Esophagus squamous epithelium (tissue), 5 donors: ENCODE measurements at places on chromosomes 3 and 15.

DNA sequence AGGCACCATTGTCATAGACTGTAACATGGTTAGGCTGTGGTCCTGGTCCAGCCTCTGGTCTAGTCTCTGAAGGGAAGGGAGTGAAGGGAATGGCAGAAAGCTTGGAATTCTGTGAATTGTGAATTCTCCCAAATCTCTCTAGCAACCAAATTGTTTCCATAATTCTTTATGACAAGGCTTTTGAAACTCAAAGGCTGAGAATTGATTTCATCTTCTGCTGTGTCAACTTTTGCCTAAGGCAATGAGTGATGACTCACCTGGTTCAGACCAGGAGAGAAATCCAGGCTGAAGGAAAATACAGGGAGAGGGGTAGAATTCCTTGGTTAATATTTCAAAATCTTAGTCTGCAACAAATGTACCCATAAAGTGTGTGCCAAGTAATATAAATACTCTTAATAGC is 82.6 kb upstream of the ADPGK start:
- DNase-seq = no peak

- no peak for DNase-seq
These were observed 232.6 kb upstream of the LRTM1 start for GRCh38 chr3:55160241-55160983.

DNA sequence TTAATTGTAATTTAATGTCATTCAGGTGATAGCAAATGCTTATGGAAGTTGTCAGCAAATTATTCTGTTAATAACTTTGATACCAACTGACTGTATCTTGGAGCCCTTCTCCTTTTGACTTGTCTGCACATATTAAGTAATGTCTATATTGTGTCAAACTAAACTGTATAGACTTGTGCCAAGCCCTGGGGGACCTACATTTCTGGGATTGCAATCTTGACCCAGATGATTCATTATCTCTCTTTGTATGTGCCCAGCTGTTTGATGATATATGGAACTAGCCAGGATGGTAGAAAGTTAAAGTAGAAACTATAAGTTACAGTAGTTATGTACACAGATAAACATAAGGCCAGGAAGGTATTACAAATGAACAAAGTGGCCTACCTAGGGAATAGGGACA is 402.8 kb upstream of the RARB start:
- no peak for DNase-seq

- DNase-seq = no peak
These were observed 63.6 kb downstream of the RYR3 start for GRCh38 chr15:33374226-33374914.

DNA sequence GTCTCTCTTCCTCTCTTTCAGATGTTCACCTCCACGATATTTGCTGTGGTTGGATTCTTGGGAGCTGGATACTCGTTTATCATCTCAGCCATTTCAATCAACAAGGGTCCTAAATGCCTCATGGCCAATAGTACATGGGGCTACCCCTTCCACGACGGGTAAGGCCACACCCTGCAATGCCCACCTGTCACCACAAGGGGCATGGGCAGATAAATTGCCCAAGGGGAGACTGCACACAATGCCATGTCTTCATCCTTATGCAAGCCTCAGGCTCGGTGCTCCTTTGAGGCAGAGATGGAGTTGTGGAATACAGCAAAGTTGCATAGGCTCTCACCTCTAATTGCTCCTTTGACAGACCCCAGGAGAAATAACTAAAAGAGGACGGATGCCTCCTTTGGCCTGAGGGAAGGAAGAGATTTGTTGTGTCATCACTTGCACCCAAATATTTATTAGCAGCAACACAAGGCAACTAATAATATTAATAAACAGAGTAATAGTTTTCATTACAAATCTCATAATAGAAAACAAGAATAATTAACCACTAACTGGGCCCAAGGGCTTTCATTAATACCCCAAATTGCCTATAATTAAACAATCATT is 13.2 kb downstream of the TM4SF4 start:
- DNase-seq = no peak

- DNase-seq = no peak
These were observed 43.6 kb downstream of the LRIG1 start for GRCh38 chr3:66457252-66457651.

- no peak for DNase-seq
These were observed 37.0 kb downstream of the ZNF710 start for GRCh38 chr15:90037961-90038631.

- no peak for DNase-seq
These were observed 3.9 kb upstream of the DPP8 start for GRCh38 chr15:65521350-65521749.

GRCh38 chr15:101170568-101171350 is 81.1 kb downstream of the CHSY1 start:
- DNase-seq = no peak

DNA sequence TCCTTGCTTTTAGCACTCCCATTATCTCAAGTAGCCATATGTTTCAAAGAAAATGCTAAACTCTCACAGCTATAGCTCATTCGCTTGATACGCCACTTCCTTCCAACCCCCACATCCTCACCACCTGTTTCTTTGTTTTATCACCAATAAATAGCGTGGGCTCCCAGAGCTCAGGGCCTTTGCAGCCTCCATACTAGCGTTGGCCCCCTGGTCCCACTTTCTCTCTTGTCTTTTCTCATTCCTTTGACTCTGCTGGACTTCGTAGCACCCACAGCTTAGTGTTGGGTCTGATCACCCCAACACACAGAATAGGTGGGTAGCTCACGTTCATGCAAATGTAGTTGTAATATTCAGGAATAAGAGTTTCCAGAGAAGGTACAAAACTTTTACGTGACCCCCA is 4.1 kb upstream of the GPD1L start:
- DNase-seq = no peak

GRCh38 chr3:141557961-141558706 is 71.3 kb downstream of the RASA2 start:
- DNase-seq = no peak

DNA sequence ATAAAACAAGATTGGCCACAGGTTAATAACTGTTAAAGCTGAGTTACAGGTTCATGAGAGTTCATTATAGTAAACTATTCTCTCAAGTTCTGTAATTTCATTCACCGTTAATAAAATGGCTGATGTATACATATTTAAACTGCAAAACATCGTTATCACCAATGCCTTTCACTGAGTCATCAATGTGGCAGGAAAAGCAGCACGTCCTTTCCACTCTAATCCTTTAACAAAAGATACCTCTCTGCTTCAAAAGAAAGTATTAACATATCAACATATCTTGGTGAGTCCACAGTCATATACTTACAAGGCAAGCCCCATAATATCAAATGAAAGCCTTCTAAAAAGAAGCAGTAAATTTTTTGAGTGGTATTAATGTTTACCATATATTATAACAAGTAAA is 54.5 kb downstream of the UACA start:
- no peak for DNase-seq

DNA sequence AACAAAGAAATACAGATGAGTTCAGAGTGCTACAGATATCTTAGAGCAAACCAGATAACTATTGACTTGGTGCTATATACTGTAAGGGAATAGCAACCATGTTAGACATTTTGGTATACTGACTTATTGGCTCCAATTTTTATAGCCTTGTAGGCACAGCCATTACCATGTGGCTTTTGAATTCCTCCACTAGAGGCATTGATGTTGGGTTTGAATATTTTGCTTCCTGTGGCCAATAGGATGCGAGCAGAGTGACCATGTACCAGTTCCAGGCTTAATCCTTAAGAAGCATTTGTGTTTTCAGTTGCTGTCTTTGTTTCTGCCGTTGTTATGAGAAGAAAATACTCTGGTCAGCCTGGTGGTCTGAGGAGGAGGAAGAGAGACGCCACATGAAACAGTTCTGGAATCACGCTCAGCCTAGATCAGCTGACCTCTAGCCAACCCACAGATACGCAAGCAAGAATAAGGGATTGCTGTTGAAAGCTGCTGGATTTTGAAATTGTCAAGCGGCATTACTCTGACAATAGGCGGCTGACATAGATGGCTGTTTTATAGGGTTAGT is 109.4 kb upstream of the TNIK start:
- DNase-seq = no peak
